ENCODE measurements at places on chromosomes 4 and X. TPM values are rescaled to one million over a fixed set of nuclear protein-coding genes. Genes with fewer than 3 reads are reported as not detected.

DNA sequence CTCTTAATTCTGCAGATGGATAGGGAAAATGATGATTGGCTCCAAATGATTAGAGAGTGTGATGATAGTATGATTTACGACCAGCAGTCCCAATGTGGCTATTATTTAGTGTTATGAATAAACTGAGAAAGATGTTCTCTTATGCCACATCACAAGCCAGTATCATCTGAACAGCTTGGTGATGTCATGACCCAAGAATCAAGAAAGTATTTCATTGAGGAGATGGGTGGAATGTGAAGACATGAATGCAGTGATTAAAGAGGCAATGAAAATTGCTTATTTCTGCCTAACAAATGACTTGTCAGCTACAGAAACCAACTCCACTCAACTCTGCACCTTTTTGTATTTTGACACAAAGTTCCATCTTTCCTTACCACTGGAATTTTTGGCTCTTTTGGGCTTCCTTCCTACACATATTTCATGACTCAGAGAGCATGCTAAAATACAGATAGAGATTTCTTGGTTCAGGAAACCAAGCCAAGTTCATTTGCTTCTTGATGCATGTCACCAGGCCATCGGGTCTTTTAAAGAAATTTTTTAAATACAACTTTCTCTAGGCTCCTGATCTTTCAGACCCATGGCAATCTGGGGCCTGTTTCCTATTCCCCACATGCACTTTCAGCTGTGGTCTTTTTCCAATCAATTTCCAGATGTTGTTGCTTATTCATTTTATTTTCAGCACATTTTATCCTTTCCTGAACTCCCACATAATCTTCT is 174.2 kb downstream of the HHIP start:
- no peak for DNase-seq

DNA sequence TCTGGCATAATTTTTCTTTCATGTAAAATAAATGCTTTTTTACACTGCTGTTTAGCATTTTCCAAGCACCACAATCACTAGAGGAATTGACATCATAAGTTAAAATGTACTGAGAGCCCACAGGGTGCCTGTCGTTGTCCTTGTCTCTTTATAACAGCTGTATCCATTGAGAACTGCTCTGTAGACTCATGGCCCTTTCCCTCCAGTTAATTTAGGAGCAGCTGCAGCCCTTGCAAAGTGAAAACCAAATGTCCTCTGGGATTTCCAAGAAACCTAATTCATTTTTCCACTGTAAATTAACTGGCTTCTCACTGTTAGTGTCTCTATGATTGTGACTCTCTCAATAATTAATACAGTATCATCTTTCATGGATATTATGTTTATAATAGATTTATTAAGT is 185.9 kb downstream of the SLC4A4 start:
- DNase-seq: no peak

DNA sequence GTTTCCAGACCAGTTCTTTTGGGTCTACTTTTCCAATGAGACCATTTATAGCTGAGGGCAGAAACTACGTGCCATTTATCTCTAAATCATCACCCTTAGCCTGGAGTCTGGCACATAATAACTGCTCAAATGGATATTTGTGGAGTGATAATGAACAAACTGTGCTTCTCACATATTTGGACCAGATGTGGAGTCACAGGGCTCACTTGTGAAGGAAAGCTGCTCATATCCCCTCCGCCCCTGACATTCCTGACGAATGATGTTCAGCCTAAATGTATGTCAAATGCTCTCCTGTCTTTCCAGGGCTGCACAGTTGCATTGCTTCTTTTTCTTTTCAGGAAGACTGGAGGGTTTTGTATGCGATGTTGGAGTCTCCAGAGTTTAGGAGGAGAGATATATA is 110.1 kb downstream of the GBA3 start:
- DNase-seq: no peak

GRCh38 chr4:136725286-136726081 is 806.8 kb downstream of the PCDH18 start:
- DNase-seq: no peak

DNA sequence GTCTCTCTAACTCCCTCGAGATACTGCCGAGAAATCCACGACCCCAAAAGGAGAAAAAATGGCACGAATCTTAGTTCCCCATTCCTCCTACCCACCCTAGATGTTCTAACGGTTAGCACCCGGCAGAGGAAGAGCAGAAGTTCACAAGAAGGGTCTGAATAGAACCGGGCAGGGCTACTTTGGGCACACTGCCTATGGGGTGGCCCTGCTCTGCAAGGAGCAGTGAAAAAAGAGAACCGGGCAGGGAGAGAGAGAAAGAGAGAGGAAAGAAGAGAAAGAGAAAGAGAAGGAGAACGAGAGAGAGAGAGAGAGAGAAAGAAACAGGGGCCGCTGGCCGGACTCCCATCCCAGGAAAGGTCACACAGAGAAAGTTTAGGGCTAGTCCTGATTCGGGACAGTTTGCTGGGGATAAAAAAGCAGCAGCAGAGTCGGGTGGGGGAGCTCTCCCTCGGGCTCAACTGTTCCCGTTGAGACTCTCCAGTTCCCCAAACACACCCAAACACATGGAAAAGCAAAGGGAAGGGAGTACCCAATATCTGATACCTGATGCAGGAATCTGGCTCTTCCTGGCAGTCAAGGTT is 468 bp downstream of the GLA start:
- DNase-seq: no peak

DNA sequence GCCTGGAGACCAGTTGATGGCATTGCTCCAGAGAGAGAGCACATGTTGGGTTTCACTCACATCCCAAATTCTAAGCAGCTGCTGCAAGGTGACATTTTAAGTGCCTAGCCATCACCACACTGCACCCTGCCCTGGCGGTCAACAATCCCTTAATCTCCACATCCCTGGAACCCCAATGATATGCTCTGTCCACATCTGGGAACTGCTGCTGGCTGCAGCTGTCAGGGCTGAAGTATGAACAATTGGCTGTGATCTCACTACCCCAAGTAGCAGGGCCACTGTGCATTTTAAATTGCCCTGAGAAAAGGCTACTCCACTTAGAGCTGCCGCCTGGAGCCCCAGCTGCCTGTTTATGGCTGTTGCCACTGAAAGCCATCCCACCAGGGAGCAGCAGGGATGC is 190.6 kb downstream of the ACTRT1 start:
- no peak for DNase-seq

- DNase-seq: no peak
Measured at GRCh38 chr4:46986922-46987638, 6.3 kb downstream of the GABRA4 start.

DNA sequence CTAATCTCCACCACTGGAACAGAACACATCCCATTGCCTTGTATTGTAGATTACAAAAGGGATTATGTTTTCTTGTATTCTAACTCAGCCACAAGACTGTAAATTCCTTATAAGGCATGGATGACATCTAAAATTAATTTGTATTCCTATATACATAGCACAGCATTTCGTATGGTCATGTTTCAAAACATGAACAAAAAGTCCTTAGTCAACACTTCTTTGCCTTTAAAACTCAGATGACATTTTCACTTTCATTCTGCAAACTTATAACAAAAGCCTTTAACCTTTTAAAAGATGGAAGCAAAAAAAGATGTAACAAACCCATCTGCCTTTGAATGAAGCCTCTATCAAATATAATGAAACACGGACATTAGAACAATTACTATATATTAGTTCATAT is 181.3 kb downstream of the IQCM start:
- DNase-seq: no peak

GRCh38 chr4:11367371-11367770 is 61.3 kb downstream of the HS3ST1 start:
- DNase-seq: peak; percentile 50

DNA sequence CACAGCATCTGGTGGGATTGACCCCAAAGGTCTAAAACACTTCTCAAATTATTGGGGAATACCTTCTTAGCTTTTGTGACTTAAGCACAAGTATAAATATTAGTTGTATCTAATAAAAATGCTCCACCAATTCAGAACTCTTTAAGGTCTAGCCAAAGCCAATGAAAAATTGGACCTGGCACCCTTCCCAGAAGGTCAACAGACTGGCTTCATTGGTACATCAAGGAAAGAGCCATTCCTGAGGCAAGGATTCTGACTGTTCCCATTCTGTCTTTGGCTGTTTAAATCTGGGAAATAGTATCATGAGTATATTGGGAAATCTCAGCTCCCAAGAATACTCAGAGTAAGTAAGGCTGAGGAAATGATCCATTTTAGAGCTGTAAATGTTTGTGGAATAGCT is 153.0 kb upstream of the TRPC5 start:
- DNase-seq: no peak

GRCh38 chr4:125505621-125506020 is 190.9 kb downstream of the FAT4 start:
- DNase-seq: no peak

DNA sequence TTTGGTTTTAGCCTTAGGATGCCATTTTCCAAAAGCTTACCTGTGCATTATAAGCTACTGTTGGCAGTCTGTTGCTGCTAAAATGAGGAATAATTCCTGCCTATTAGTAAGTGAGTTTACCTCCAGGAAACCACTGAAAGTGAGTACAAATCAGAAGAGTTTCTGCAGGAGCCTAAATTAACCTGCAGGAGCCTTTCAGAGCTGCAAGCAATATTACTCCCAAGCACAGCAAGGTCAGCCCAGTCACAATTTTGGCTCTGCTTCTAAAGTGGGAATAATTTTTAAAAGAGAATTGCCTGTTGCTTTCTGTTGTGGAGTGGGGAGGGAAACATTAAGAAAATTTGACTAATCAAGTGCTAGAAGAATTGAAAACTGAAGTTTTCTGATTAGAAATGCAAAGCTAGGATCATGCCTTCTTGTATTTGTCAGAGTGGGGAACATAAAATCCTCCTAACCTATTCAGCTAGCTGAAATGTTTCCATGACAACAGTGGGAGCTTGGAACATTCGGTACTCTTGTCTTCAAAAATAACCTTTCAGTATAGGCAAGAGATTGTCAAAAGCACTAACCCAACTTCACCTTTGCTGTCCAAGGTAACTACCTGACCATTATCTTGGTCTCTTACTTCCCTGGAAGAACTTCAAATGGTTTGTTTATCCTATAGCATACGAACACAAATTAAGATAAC is 193.2 kb downstream of the COMMD8 start:
- peak; percentile 21 for DNase-seq

GRCh38 chr4:100042235-100042634 is 92.2 kb upstream of the H2AZ1 start:
- DNase-seq: peak; percentile 14

GRCh38 chr4:67886281-67886680 is 2.5 kb upstream of the TMPRSS11D start:
- no peak for DNase-seq

GRCh38 chr4:186719925-186720694 is 3.5 kb downstream of the FAT1 start:
- peak; percentile 48 for DNase-seq

GRCh38 chr4:10296730-10297129 is 160.5 kb downstream of the ZNF518B start:
- peak; percentile 21 for DNase-seq

- no peak for DNase-seq
Measured at GRCh38 chr4:153198719-153199118, 5.5 kb upstream of the TRIM2 start.

The TMSB15B gene
- total RNA-seq: 6.8 TPM

The TCP11X2 gene
- total RNA-seq: 0.72 TPM

The LRPAP1 gene
- total RNA-seq: 191 TPM
